ENCODE measurements at places on chromosomes 2 and 18.
A peak's percentile ranks its signal among the peaks of the same experiment; 100 is the strongest.

GRCh38 chr2:13515254-13515653 is 798.5 kb downstream of the TRIB2 start:
- DNase-seq, result no peak

DNA sequence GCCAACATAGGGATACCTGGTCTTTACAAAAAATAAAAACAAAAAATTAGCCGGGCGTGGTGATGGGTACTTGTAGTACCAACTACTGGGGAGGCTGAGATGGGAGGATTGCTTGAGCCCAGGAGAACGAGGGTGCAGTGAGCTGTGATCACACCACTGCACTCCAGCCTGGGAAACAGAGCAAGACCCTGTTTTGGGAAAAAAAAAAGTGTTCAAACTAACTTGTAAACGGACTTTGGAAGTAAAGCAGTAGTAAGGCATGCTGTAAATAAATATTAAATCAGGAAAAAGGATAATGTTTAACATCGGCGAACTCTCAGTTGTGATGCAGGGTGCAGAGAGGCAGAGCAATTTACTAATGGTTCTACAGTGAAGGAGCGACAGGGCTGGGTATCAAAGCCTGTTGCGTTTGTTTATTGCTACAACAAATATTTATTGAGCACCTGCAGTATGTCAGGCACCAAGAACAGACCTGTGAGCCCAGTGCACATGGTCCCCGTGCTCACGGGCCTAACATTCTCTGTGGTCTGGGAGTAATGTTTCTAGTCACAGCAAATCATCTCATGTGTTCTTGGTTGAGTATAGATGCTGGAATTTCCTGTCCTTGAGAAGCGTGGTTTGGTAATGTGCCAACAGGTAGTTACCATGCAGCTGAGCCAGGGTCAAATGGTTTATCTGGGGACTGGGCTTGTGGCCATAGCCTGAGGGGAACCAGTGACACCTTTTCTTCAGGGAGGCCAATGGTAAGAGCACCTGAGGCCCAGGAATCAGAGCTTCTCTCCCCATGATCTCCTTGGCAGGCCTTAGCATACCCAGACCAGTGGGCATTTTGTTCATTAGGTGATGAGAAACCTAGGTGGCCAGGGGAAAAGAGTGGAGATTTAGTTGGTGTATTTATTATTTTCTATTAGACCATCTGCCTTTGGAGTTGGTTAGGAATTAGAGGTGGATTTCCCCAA is 27.9 kb upstream of the GREB1 start:
- DNase-seq, result no peak

GRCh38 chr2:224915136-224915535 is 127.1 kb downstream of the DOCK10 start:
- no peak for DNase-seq

GRCh38 chr2:105437708-105438103 is 38.9 kb upstream of the FHL2 start:
- DNase-seq, result no peak

DNA sequence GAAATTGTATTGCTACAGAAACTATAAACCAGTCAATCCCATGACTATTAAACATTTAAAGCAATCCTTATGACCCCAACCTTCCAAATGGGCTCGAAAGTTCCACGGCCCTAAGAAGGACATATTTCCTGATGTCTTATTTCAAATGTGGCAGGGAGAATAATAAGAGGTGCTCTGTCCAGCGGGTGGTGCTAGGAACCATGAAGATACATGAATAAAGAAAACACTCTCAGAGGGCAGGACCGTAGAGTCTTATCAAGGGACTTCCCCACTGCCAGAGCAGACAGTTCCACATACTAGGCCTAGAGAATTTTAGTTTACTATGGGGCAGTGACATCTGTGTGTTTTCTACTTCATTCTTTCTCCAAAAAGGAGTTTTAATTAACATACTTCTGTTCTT is 187.1 kb upstream of the PIK3C3 start:
- no peak for DNase-seq

DNA sequence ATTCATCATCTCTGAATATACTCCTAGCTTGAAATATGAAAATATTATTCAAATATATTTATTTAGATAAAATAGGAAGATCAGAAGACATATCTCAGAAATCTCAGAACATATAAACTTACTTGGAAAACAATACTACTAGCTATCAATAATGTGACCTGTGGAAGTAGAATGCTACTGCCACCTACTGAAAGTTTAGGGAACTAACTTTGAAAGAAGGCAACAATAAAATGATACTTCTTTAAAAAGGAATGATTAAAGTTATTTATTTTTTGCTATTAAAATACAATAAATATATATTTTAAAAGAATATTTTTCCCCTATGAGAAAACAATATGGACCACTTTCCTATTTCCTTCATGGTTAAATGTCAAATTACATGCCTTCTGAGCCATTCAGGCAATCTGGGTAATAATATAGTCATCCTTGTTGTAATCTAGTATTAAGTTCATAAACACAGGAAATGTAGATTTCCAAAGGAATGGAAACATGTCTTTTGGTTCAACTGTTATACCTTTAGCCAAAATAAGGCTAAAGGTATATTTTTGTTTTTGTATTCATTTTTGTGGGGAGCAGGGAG is 26.0 kb downstream of the ACADL start:
- DNase-seq, result no peak

- DNase-seq, result no peak
Measured at GRCh38 chr2:205892251-205892655, 193.7 kb downstream of the INO80D start.

GRCh38 chr2:29597035-29597434 is 324.4 kb downstream of the ALK start:
- no peak for DNase-seq

DNA sequence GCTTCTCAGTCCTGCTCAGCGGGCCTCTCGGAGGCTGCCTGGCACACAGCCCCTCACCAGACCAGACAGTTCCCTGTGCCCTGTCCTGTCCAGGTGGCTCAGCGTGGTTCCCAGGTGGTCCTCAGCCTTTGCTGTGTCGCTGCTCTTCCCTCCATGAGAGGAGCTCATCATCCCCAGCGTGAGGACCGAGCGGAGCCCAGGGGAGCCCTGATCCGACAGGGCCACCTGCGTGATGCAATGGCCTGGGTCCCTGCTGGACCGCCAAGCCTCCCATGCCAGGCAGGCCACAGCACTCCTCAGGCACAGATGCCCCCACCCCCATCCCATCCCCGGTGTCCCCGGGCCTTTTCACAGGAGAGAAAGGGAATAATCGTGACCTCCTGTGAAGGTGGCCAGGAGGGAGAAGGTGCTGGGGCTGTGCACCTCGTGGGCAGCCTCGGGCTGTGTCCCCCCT is 4.3 kb downstream of the GPC1 start:
- DNase-seq, result no peak

- no peak for DNase-seq
Measured at GRCh38 chr2:157087373-157088002, 170.0 kb upstream of the GALNT5 start.

DNA sequence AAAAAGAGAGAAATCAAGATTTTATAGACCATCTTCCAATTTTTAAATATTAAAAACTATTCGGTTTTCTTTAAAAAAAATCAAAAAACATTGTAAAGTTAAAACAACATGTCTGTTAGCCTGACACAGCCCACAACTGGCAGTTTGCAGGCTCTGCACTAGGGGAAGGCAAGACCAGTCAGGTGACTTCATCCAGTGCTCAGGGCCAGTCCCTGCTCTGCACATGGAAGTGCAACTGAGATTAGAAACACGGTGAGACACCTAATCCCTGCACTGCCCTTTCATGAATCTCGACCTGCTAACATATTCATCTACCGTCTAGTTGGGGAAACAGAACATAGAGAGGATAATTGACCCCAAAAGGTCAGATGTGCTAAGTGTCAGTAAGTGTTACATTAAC is 135.2 kb downstream of the BARD1 start:
- no peak for DNase-seq

GRCh38 chr2:46195819-46196218 is 101.4 kb upstream of the EPAS1 start:
- no peak for DNase-seq

GRCh38 chr2:38125842-38126241 is 49.9 kb upstream of the CYP1B1 start:
- no peak for DNase-seq

- no peak for DNase-seq
Measured at GRCh38 chr2:127082974-127083373, 24.0 kb downstream of the BIN1 start.

GRCh38 chr2:43851011-43851980 is 12.5 kb downstream of the ABCG8 start:
- DNase-seq, result no peak

DNA sequence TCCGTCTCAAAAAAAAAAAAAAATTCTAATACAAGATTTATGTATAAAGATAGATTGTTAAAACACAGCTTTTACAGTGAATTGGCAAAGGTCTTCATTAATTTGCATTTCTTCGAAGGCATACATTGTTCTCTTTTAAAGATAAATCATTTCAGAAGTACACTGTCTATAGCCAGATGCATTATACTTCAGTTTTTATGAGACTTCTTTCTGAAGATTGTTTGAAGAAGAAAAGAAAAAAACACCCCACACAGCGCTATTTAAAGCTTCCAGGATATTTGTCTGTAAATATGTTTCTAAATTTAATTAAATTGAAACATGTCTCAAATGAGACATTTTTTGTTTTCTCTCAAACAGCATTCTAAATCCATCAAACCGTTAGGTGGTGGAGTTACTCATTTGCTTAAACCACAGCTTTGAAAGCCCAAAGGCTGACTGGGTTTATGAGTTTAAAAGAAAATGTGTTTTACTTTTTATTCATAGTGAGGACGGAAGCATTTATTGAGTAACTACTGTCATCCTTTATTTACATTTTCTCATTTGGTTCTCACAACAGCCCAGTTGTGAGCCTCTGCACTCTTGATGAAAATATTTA is 42.4 kb upstream of the C1GALT1C1L start:
- DNase-seq, result no peak

- DNase-seq, result peak; percentile 19
Measured at GRCh38 chr2:209208211-209208610, 215.6 kb upstream of the MAP2 start.

GRCh38 chr18:45525301-45525700 is 90.0 kb upstream of the SLC14A2 start:
- DNase-seq, result no peak
